ENCODE measurements at places on chromosomes 4 and X.

- DNase-seq = no peak
Measured at GRCh38 chr4:79048878-79049277, 109.6 kb upstream of the PAQR3 start.

- no peak for DNase-seq
Measured at GRCh38 chr4:141413366-141413765, 192.7 kb downstream of the ZNF330 start.

DNA sequence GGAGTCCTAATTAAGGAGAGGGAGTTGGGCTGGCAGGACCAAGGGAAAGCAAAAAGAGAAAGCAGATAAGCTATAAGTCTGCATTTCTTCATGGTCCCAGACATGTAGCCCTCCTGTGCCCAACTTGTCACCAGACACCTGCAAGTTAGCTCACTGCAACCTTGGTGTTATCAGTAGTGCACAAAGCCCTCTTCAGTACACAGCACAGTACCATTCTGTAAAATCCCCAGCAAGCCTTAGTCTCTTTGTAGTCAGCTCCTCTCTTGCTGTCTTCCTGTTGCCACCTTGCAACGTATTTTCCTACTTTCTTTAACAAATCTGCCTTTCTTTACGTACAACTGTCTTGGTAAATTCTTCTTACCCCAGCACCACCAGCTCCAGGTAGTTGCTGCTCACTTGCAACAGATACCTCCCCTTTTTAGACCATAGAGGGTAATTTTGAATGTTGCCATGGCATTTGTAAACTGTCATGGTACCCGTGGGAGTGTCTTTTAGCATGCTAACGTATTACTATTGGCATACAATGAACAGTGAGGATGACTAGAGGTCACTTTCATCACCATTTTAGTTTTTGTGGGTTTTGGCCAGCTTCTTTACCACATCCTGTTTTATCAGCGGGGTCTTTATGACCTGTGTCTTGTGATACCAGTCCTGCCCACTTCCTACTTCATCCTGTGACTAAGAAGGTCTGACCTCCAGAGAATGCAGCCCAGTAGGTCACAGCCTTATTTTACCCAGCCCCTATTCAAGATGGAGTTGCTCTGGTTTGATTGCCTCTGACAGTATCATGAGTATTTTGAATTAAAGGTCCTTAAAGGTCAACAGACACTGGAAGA, 28.3 kb upstream of the AP1S2 start:
- no peak for DNase-seq

DNA sequence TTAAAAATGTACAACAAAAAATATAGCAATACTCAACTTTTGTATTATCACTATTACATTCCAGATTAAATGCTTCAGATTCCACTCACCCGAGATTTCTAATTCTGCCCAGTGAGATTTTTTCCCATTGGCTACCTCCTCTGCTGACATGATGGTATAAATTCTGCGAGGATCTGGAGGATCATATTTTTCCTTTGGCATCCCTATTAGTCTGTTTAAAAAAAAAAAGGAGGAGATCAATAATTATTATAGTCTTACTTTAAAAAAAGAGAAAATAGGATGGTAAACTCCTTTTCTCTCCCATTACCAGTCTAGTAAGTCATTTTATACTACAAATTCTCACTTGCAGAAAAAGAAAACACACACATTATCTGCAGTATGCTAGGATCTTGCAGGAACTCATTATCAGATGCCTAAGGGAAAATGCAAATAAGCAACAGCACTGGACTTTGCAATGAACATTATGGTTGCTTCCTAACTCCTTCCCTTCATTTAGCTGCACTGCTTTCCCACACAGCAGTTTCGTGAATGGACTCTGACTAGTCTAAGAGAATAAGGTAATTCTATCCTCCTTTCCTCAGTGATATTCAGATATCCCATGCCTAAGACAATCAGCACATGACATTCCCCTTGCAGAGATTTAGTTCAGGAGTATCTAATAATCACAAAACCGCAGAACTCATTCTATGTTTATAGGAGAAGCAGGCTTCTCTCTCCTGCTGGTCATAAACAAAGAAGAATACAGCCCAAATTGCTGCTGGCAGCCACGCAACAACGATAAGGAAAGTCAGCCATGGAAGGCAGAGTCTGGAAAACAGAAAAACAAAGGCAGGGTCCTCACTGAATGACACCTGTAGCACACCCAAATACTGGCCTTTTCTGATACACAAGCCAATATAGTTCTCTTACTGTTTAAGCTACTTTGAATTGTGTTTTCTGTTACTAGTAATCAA, 42.7 kb downstream of the CNOT6L start:
- no peak for DNase-seq

DNA sequence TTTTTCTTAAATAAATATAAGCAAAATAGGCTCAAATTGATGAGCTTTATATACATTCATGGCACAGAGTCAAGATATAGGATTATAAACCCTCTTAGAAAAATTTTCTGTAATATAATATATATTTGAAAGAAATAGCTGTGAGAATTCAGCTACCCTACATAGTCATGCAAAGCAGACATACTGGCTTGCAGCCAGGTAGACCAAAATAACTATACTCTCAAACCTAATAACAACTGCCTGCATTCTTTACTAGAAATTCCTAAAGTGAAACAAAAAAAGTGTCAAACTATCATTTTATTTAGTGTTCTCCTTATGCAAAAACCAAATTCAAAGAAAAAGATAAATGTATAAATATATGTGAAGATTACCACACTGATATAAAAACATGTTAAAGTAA, 1390.2 kb downstream of the C4orf33 start:
- DNase-seq = peak; percentile 7

- DNase-seq = no peak
Measured at GRCh38 chr4:178275671-178276360, 833.6 kb upstream of the AGA start.

DNA sequence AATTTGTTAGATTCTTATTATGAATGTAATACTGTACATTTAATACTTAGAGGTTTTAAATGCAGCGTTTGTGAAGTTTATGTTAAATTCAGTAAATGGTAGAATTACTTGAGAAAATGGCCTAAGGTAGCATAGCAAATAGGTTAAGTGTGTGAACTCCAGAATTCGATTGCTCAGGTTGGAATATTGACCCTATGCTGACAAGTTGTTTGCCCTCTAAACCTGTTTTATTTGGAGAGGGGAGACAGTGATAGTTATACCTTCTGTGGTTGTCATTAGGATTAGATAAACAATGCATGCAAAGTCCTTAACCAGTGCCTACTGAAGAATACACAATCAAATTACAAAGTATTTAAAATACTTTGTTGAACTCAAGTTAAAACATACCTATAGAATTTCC, 5.4 kb downstream of the ADAD1 start:
- DNase-seq = no peak

GRCh38 chr4:37225778-37226177, 18.8 kb upstream of the NWD2 start:
- DNase-seq = no peak

DNA sequence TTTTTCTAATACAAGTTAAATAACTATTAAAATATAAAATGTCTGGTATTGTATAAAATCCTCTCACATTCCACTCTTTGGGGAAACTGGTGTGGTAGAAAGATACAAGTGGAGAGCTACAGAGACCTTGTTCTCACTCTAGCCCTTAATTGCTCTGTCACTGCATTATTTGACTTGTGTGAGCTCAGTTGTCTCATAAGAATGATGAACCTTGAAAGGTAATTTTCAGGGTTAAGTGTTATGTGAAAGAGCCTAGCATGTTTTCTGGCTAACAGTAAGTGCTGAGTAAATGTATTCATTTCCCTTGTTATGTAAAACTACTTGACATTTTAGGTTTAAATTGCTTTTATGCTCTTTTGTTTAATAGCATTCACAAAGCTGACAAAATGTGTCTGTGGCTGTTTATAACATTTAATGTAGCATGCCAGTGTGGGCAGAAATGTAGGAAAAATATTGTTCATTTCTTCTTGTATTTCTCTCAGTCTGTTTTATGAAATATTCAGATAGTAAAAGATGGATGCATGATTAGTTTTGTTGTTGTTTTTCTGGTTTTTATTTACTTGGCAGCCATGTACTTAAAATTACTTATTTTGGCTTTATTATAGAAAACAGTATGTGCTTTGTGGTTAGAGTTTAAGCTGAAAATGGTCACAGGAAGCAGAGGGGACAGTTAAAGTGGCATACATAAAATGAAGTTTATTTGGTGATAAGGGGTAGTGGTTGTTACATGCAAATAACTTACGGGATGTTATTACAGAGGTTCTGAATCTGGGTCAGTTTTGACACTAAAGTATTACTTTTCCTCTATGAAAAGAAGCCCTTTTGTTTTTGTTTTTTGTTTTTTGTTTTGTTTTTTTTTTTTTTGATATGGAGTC, 29.2 kb downstream of the SLAIN2 start:
- DNase-seq = no peak

GRCh38 chr4:11098461-11098860, 330.2 kb downstream of the HS3ST1 start:
- no peak for DNase-seq

DNA sequence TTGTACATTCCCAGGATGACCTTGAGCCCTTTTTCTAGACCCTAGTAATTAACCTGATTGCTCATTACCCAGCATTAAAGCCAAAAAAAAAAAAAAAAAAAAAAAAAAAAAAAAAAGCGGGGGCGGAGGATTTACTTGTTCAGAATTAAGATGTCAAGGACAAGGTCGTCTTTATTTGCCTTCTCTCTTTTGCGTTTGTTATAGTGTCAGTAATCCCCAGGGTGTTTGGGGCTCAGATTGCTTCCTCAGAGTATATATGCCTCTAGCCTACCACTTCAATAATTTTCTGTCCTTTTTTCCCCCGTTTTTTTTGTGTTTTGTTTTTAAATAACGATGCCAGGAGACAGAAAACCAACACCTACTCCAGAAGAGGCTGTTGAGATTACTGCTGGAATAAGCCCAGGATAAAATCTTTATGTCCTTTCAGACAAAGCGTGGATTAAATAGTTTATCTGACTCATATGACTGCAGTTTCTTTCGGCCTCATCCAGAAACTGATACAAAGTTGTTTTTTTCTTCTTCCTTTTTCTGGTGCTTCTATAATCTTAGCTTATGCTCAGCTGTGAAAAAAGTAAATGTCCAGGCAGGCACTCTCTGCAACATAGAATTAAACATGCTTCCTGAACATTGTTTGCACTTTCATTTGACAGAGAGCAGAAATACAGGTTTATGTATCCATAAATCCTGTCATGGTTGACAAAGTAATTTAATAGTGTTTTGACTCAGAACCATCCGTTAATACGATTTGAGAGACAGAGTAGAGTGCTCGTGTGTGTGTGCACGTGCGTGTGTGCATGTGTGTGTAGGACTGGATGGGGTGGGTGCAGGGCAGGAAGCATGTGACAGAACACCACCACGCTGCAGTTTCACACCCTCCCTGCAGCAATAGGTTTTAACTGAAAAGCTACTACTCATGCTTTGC, 138.6 kb downstream of the AFF1 start:
- peak; percentile 46 for DNase-seq

GRCh38 chrX:139388254-139388653, 142.3 kb upstream of the F9 start:
- no peak for DNase-seq

DNA sequence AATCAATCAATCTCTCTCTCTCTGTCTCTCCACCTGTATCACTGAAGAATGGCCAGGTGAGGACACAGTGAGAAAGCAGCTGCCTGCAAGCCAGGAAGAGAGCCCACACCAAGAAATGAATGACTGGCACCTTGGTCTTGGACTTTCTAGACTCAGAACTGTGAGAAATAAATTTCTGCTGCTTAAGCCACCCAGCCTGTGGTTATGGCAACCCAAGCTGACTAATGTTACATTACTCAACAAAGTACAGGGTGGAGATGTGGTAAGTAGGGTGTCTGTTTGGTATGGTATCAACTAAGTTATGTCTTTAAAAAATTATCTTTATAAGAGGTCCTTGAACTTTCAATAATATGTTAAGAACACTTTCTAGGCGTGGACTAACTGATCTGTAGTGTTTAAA, 159.3 kb downstream of the EPHA5 start:
- peak; percentile 85 for DNase-seq

GRCh38 chr4:37244583-37245390, at the start of gene NWD2:
Gene NWD2 (plus strand): TSS chr4:37244743. CDS start chr4:37245068, 325 bp downstream.
- DNase-seq = peak; percentile 30

- DNase-seq = peak; percentile 90
Measured at GRCh38 chrX:74450803-74451449, 29.6 kb downstream of the SLC16A2 start.

- no peak for DNase-seq
Measured at GRCh38 chr4:175930471-175930870, 118.4 kb upstream of the GPM6A start.

- no peak for DNase-seq
Measured at GRCh38 chr4:169092889-169093522, 83.0 kb upstream of the CBR4 start.

DNA sequence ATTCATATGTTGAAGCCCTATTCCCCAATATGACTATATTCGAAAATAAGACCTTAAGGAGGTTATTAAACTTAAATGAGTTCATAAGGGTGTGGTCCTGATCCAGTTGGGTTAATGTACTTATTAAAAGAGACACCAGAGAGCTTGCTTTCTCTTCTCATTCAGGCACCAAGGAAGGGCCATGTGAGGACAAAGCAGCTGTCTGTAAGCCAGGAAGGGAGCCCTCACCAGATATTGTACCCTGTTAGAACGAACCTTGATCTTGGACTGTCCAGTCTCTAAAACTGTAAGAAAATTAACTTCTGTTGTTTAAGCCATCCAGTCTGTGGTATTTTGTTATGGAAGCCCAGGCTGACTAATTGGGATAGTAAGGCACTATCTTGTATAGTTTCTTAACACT, 9.1 kb upstream of the YTHDC1 start:
- no peak for DNase-seq

DNA sequence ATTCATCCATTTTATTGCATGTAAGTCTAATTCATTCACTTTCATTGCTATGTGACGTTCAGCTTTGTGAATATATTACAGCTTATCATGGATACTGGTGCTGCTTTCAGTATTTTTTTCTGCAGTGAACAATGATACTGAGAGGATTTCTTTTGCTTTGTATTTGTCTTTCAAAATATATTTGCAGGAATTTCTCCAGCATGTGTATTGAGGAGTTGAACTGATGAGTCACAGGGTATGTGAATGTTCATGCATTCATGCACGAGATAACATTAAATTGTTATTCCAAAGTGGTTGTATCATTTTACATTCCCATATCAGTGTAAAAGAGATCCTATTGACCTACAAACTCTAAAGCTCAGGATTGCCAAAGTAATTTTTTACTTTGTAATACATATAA, 283.8 kb upstream of the ARSJ start:
- peak; percentile 66 for DNase-seq

All from epithelial cell of esophagus (primary cell).